Hippocampal formation (tissue), 2 donors: ENCODE measurements at places on chromosomes 12 and 14.

- DNase-seq, result no peak
Measured at GRCh38 chr14:96965885-96966595, 168.9 kb downstream of the VRK1 start.

GRCh38 chr14:61110316-61111082 is 129.5 kb downstream of the SLC38A6 start:
- DNase-seq, result no peak

DNA sequence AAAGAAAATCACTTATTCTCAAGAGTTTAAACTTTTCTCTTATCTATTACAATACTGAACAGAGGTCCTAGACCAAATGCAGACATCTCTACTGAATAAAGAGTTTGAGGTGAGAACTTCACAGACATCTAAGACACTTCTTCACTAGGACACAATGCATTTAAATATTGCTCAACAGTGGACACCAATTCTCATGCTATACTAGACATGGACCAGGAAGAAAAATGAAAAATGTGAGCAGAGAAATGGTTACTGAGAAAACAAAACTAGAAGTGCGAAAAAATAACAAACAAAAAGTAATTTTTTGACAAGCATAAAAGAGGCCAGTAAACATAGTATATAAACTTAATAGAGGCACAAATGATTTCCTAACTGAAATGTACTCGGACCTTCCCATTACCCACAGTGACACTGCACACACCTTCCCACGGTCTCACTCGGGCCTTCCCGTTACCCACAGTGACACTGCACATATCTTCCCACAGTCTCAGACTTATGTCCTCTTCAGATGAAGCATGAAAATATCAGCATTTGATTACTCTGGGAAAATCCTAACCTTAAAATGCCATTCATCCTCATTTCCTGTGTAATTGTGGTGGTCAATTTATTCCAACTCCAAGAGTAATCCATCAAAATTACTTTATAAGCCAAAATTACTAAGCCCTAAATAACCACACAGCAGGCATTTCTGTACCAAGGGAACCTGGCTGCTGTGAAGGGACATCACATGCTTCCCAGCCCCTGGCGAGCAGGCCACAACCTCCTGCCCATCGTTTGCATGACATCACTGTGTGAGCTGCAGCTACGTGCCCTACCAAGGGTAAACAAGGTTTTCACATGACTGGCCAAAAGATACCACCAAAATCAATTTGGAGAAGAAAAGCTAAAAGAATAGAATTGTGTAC is 6.4 kb downstream of the SLC15A4 start:
- peak; percentile 20 for DNase-seq

- no peak for DNase-seq
Measured at GRCh38 chr12:130070126-130070611, 92.1 kb upstream of the FZD10 start.

- DNase-seq, result no peak
Measured at GRCh38 chr12:73951956-73952703, 585.5 kb upstream of the ATXN7L3B start.

DNA sequence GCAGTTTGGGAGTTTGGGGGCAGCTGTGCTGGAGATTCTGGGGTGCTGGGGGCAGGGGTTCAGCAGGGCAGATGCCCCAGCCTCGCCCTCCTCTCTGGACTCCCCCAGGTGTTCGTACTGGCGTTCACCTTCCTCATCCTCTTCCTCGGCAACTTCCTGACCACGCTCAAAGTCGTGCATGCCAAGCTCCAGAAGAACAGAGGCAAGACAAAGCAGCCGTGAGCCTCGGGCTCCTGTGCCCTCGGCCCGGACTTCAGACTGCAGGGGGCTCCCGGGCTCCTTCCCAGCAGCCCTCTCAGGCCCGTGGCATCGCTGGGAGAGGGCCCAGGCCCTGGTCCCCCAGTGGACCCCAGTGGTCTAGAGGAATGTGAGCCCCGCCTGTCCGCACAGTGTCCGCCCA is 18.0 kb downstream of the RHOF start:
- no peak for DNase-seq

GRCh38 chr12:27462151-27462694 is 15.7 kb downstream of the SMCO2 start:
- no peak for DNase-seq

- DNase-seq, result no peak
Measured at GRCh38 chr12:56955631-56956256, 1.7 kb downstream of the RDH16 start.

- DNase-seq, result no peak
Measured at GRCh38 chr12:132168311-132169031, 24.2 kb downstream of the NOC4L start.

- no peak for DNase-seq
Measured at GRCh38 chr12:124961055-124961454, 27.9 kb downstream of the DHX37 start.

DNA sequence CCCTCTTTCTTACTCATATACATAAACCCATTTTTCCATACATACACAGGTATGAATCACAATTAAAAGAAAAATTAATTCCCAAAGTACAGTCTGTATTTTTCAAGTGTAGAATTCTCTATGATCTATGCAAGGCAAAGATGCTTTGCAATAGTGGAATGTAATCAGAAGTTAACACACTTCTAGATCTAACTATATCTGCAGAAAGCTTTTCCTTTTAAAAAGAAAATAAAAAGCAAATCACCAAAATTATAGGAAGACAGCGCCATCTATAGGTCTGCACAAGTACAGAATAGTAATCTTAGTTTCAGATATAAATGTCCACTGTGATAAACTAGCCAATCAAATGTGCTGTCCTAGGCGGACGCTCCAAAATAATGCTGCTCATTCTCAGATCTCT is 22.0 kb downstream of the SLC25A21 start:
- DNase-seq, result peak; percentile 76

- no peak for DNase-seq
Measured at GRCh38 chr12:47863985-47864384, 40.8 kb downstream of the VDR start.

GRCh38 chr14:74912801-74913200 is 10.3 kb downstream of the RPS6KL1 start:
- no peak for DNase-seq

DNA sequence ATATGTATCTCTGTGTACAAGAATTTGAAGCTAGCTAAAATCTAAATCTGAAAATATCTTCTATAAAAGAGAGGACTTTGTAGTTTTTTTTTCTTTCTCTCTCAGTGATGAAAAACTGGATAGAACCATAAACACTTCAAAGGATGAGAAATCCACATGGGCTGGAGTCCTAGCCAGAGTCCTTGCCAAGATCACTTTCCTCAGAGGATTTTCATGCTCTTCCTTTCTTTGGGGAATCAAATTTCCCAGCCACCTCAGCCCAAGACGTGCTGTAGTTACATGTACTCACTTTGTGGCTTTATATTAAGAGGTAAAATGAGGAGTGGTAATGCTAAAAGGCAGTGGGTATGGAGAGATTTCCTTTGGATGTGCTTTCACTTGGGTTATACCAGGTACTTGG is 110.3 kb downstream of the SLC38A1 start:
- no peak for DNase-seq
